ENCODE measurements at places on chromosomes 4 and X.

- DNase-seq: no peak
Measured at GRCh38 chr4:173503330-173504180, 26.5 kb downstream of the HAND2 start.

DNA sequence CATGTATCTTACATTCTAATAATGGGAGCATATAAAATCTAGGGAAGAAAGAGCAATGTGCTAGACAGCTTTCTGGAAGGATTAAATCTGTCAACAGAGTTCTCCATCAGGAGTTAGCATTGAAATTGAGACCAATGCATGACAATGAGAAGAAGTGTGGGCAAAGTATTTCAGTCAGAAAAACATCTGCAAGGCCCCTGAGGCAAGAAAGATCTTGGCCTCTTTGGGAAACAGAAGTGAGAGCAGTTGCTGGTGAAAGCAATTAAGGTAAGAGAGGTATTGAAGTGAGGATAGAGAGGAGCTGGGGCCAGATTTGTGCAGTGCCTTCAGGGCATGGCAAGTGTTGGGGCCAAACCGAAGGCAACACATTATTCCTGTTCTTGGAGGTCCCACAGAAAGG, 999.1 kb downstream of the STPG2 start:
- DNase-seq: no peak

GRCh38 chr4:152424977-152425376, 110.9 kb downstream of the FBXW7 start:
- DNase-seq: no peak

DNA sequence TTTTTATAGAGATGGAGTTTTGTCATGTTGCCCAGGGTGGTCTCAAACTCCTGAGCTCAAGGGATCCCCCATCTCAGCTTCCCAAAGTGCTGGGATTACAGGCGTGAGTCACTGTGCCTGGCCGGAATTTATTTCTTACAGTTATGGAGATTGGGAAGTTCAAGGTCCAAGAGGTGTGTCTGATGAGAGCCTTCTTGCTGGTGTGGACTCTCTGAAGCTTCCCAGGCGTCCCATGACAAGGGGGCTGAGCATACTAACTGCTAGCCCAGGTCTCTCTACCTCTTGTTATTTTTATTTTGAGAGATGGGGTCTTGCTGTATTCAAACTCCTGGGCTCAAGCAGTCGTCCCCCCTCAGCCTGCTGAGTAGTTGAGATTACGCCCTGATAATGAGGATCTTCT, 2.9 kb upstream of the NSD2 start:
- DNase-seq: no peak

DNA sequence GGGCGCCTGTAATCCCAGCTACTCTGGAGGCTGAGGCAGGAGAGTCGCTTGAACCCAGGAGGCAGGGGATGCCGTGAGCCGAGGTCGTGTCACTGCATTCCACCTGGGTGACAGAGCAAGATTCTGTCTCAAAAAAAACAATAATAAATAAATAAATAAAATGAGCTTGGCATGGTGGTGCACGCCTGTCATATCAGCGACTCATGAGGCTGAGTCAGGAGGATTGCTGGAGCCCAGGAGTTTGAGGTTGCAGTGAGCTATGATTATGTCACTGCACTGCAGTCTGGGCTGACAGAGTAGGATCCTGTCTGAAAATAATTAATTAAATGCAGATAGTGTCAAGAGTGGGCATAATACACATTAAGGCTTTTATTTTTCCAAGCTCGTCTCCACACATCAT, 77.5 kb downstream of the DHRSX start:
- no peak for DNase-seq

GRCh38 chr4:5266991-5267390, 215.7 kb downstream of the STK32B start:
- DNase-seq: no peak

DNA sequence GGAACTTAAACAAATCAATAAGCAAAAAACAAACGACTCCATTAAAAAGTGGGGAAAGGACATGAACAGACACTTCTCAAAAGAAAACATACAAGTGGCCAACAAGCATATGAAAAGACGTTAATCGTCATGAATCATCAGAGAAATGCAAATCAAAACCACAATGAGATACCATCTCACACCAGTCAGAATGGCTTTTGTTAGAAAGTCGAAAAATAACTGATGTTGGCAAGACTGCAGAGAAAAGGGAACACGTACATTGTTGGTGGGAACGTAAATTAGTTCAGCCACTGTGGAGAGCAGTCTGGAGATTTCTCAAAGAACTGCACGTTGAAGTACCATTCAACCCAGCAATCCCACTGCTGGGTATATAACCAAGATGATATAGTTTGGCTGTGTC, 23.7 kb downstream of the NEUROG2 start:
- no peak for DNase-seq
